Right cardiac atrium (tissue), 5 donors: ENCODE measurements at places on chromosomes 1 and 21. TPM values are rescaled to one million over a fixed set of nuclear protein-coding genes. Genes with fewer than 3 reads are reported as not detected.

VAV3 gene
- total RNA-seq = 2.2 TPM

RIMKLA gene
- 4.4 TPM for total RNA-seq

SYNC gene
- total RNA-seq = 18.4 TPM

MX2 gene
- total RNA-seq = 13.1 TPM

GNG4 gene
- not detected for total RNA-seq

CA14 gene
- total RNA-seq = 14.6 TPM

SYDE2 gene
- 15.9 TPM for total RNA-seq

DENND4B gene
- total RNA-seq = 40.6 TPM

ALX3 gene
- not detected for total RNA-seq

GBP4 gene
- total RNA-seq = 9.9 TPM

DNAI4 gene
- 26.4 TPM for total RNA-seq

DMBX1 gene
- not detected for total RNA-seq

ORC1 gene
- total RNA-seq = 0.47 TPM

TMOD4 gene
- not detected for total RNA-seq

SLAMF9 gene
- total RNA-seq = not detected

AADACL3 gene
- not detected for total RNA-seq

SARS1 gene
- 134 TPM for total RNA-seq

OR2L8 gene
- not detected for total RNA-seq

KRTAP13-2 gene
- total RNA-seq = not detected

NOL9 gene
- 12.8 TPM for total RNA-seq

PAFAH2 gene
- 4.2 TPM for total RNA-seq

LIN28A gene
- not detected for total RNA-seq

C1QTNF12 gene
- total RNA-seq = 0.94 TPM

ARF1 gene
- 299 TPM for total RNA-seq

ANXA9 gene
- total RNA-seq = 0.21 TPM

C1orf115 gene
- total RNA-seq = 16.1 TPM

PLA2G2D gene
- total RNA-seq = not detected

CENPF gene
- total RNA-seq = 2.3 TPM

TMCC2 gene
- total RNA-seq = 11.4 TPM

CLEC20A gene
- not detected for total RNA-seq

KMO gene
- total RNA-seq = 0.65 TPM

TYW3 gene
- 25.1 TPM for total RNA-seq

TMEM50B gene
- 41.6 TPM for total RNA-seq

FCRL1 gene
- total RNA-seq = not detected

UBL4B gene
- total RNA-seq = not detected

FOXD2 gene
- total RNA-seq = 0.06 TPM

CLCA4 gene
- total RNA-seq = 0.11 TPM

NEGR1 gene
- 24.2 TPM for total RNA-seq

NPL gene
- total RNA-seq = 9.5 TPM

KRTAP12-2 gene
- total RNA-seq = not detected

CDA gene
- 2.5 TPM for total RNA-seq

OR2T4 gene
- not detected for total RNA-seq

PTPN14 gene
- 17.7 TPM for total RNA-seq

ABCD3 gene
- total RNA-seq = 55.8 TPM

PEX10 gene
- 13.2 TPM for total RNA-seq

TFF1 gene
- not detected for total RNA-seq

FCGR3A gene
- total RNA-seq = 42.7 TPM

TEX38 gene
- total RNA-seq = not detected

HMGCS2 gene
- total RNA-seq = 21.6 TPM

HSD3B1 gene
- not detected for total RNA-seq

AMY1C gene
- total RNA-seq = not detected

LRRC53 gene
- total RNA-seq = not detected

NUDT4B gene
- total RNA-seq = 0.63 TPM
